ENCODE measurements at places on chromosomes 16 and 17.

DNA sequence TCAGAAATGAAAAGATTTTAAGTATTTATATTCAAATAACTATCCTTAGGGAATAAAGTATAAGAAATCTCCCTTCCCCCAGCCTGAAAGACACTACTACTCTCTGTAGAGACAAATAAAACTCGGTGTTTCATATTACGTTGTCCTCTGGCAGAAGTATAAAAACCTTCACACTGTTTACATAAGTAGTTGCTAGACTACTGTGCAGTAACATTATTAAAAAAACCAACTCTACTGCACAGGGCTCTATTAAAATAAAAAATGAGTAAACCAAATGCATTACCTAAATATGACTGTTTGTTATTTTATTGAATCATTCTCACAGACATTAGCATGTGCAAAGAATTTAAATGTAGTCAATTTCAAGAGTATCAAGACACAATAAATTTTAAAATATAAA, 67.4 kb downstream of the MED13 start:
- DNase-seq: no peak

DNA sequence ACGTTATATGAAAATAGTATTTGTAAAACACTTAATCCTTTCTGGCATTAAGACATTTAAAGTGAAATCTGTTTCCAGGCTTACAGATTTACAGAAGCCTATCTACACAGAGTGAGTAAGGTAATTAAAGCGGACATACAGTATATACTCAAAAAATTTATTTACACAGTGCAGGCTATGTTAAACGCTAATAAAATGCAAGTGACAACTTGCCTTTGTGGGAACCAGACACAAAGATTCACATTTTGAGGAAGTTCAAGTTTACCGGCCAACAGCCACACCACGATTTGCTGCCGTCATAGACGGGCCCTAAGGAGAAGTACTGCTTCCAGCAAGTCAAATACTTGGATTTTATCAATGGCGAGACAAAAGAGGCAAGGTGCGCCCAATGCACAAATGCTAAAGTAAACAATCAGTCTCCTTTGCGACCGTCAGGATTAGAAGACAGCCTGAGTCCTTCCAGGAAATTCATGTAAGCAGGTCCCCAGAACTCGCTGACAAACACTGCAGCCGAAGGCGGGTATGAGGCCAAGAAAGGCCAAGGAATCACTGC, 801 bp downstream of the VPS35 start:
- DNase-seq: no peak

GRCh38 chr16:47903470-47903869, 252.3 kb downstream of the ABCC12 start:
- DNase-seq: no peak

DNA sequence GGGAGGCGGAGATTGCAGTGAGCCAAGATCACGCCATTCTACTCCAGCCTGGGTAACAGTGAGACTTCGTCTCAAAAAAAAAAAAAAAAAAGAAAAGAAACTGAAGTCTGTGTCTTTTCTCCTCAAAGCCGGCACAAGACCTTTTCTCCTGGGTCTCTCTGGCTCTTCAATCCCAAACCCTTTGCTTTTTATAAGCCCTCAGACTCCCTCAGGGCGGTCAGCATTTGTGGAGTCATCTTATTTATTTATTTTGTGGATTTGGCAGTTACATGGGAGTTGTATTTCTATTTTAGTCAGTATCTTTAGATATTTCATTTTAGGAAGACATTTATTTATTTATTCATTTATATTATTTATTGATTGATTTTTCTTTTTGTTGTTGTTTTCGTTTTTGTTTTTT, 57.7 kb upstream of the MAP3K14 start:
- no peak for DNase-seq

DNA sequence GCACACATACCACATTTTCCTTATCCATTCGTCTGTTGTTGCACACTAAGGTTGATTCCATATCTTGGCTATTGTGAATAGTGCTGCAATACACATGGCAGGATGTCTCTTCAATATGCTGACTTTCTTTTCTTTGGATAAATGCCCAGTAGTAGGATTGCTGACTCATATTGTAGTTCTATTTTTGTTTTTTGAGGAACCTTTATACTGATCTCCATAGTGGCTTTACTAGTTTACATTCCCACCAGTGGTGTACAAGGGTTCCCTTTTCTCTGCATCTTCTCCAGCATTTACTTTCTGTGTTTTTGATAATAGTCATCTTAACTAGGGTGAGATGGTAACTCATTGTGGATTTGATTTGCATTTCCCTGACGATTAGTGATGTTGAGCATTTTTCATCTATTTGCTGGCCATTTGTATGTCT, 118.1 kb downstream of the STXBP4 start:
- DNase-seq: no peak

- DNase-seq: no peak
Observed at GRCh38 chr17:66540131-66540781, 237.8 kb downstream of the PRKCA start.

DNA sequence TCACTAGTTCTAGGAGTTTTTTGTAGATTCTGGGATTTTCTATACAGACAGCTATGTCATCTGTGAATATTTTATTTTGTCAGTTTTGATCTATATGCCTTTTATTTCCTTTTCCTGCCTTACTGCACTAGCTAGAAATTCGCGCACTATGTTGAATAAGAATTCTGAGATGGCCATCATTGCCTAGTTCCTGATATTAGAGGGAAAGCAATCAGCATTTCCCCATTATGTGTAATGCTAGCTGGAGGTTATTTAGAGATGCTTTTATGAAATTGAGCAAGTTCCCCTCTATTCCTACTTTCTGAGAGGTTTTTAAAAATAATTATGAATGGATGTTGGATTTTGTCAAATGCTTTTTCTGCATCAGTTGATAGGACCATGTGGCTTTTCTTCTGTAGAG, 23.8 kb downstream of the MPRIP start:
- no peak for DNase-seq

DNA sequence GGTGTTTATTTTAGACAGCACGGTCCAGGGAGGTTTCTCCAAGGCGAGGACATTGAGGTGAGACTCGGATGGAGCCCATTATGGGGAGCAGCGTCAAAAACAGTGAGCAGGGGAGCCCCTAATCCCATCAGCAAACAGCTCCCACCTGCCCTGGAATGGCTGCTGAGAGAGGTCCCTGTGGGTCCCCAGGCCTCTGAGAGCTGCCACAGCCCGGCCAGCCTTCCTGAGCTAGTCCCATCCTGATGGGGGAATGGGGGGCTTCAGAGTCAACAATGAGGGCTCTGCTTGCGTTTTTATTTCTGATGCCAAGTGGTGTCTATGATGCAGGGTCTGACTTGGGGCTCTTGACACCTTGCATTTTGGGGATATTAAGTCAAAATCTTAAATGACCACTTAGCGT, 128.4 kb downstream of the GSG1L start:
- no peak for DNase-seq

DNA sequence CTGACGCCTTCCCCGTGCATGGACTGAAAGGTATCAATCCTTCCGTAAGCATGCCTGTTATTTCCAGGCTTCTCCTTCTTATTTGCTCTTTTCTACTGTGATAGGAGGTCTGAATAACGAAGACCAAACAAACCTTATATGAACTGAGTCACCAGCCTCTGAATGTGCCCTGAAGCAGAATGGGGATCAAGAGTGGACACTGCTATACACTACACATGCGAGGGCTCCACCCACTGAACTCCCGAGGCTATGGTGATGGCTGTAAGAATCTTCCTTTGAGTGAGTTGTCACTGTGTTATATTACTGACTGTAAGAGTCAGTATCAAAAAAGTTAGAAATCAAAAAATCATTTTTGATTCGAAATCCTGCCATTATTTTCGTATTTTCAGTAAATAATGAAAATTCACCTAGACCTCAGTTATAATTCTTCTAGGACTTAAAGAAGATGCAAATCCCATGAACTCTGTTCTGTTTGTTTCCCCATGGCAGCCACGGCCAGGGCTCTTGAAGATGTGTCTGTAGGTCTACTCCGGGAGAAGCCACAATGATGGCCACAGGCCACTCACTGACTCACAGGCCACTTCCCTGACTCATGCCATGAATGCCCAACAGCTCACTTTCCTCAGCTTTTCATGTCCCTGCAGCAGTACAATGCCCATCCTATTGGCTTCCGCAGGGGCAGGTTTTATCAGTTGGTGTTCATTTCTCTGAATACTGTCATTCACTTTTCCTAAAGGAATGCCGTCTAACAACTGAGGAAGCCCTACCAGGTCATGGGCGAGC, 54.7 kb downstream of the ZZEF1 start:
- DNase-seq: no peak

DNA sequence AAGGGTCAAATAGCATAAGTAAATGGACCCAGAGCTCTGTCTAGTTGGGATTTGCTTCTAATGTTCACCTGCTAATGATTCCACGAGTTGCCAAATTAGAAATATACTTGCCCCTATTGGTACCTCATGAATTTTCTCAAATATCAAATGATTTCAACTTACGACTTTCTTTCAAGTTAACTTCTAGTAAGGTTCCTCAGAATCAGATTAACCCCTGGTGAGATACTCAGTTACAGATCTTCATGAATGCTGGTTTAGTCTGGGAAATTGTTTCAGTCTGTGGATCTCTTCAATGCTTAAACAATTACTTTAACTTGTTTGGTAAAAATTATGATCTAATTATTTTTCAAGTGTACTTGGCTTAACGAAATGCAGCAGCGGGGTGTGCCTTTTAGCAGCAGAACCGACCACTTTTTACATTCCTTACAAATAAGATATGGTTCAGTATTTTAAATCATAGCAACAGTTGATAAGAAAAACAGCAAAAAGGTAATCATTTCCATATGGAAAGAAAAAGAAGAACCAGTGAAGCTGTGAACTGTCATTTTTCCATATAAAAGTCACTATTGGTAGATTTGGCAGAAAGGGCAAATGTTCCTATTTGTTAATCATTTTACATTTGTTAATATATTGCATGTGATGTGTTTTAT, 34.5 kb downstream of the TUBD1 start:
- DNase-seq: no peak

DNA sequence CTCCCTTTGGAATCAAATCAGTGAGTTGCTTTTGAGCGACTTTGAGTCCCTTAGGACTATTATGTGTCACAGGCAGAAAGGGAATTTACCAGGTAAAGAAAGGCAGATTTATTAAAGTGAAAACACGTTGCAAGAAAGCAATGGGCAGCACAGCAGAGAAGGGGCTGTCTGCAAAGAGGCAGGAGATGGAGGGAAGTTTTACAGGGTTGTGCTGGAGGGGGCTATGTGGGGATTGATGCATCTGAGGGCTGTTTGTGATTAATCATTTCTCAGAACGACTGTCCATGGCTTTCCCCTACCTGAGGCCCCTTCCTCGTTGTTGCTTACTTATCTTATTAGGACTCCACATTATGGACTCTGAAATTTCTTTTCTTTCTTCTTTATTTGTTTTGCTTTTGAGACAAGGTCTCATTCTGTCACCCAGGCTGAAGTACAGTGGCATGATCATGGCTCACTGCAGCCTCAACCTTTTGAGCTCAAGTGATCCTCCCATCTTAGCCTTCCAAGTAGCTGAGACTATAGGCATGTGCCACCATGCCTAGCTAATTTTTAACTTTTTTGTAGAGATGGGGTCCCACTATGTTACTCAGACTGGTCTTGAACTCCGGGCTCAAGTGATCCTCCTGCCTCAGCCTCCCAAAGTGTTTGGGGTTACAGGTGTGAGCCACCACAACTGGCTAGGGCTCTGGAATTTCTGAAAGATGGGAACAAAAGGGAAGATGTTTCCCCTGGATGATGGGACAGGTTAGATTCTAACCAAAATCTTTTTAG, 5.5 kb downstream of the WWP2 start:
- DNase-seq: no peak

- DNase-seq: no peak
Observed at GRCh38 chr17:41813699-41814124, 908 bp downstream of the FKBP10 start.

DNA sequence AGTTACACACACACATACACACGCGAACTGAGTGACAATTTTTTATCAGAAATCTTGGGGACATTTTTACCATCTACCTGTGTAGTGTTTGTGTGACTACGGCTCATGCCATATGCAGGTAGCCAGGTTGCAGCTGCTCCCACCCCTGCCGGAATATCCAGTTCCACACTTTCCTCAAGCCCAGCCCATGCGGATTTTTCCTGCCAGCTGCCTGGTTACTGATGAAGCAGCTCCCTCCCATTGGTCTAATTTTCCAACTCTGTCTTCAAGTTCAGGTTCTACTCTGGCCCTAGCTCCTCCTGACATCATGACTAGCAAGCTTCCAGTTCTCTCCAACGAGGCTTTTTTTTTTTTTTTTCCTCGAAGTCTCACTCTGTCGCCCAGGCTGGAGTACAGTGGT, 4.8 kb downstream of the GSG1L2 start:
- DNase-seq: no peak

DNA sequence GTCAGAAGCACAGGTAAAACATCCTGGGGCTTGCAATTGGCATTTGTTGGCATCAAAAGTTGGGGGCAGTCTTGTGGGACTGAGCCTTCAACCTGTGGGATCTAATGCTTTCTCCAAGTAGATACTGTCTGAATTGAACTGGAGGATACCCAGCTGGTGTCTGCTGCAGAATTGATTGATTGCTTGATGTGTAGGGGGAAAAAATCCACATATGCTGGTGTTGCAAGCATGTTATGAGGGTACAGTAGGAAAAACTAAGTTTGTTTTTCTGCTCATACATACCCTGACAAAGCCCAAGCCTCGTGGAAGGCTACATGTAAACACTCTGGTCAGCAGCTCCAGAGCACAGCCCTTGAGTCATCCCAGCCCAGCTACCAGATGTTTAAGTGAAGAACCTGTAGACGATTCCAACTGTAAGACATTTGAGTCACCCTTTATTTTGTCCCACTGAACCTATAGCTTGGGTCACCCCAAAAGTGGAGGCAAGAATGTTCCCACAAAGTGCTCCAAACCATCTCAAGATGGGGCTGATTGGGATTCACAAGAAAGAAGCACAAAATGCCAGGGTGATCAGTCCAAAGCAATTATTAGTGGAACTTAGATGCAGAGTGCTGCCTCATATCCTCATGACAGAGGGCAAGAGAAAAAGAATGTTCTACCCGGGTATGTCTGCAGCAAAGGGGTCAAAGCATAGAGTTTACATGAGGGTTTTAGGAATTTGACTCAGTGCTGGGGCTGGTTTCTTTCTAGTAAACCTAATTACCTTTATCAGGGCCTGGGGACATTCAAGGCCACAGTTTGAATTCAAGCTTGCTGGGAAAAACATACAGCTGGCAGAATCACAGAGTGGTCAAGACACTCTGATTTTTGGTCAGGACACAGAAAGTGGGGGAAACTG, 9.6 kb upstream of the APPBP2 start:
- no peak for DNase-seq

DNA sequence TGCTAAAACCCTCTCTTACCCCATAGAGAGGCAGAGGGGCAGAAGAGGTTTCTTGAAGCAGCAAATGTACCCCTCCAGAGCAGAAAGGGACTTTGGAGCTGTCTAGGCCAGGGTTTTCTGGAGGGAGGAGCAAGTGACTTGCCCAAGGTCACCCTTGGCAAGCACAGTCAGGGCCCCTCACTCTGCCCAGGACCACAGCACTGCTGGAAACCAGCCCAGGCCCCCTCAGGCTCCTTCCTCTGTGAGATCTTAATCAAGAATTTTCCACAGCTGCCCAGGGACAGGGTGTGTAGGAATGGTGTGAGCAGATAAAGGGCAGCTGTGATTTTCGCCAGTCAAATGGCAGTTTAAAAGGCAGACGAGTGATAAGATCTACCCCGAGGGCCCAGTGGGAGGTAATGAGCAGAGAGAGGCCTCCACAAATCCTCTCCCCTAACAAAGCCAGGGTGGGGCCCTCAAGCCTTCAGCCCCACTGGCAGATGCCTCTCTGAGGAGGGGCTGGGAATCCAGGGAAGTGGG, 3.9 kb upstream of the SLC12A3 start:
- no peak for DNase-seq

Data from cortex of kidney (tissue), 1 donor.